ENCODE measurements at places on chromosomes 11 and 22. TPM values are rescaled to one million over a fixed set of nuclear protein-coding genes. Genes with fewer than 3 reads are reported as not detected.

The LSP1 gene
- total RNA-seq, result 1.3 TPM

The HTR3A gene
- total RNA-seq, result not detected

The GLYAT gene
- total RNA-seq, result not detected

The FXYD6 gene
- total RNA-seq, result 0.33 TPM

The SLC22A12 gene
- total RNA-seq, result not detected

The FOLH1 gene
- total RNA-seq, result 0.33 TPM

The PHLDA2 gene
- 8.8 TPM for total RNA-seq

The OR8A1 gene
- not detected for total RNA-seq

Measured in vein endothelial cell (primary cell).